ENCODE measurements at places on chromosomes 3 and 15.

- DNase-seq = no peak
These were observed 15.3 kb downstream of the PYDC2 start for GRCh38 chr3:191476066-191476772.

- no peak for DNase-seq
These were observed 7.0 kb downstream of the BHLHE40 start for GRCh38 chr3:4986175-4986781.

- DNase-seq = no peak
These were observed 27.6 kb downstream of the HDAC11 start for GRCh38 chr3:13507570-13508339.

DNA sequence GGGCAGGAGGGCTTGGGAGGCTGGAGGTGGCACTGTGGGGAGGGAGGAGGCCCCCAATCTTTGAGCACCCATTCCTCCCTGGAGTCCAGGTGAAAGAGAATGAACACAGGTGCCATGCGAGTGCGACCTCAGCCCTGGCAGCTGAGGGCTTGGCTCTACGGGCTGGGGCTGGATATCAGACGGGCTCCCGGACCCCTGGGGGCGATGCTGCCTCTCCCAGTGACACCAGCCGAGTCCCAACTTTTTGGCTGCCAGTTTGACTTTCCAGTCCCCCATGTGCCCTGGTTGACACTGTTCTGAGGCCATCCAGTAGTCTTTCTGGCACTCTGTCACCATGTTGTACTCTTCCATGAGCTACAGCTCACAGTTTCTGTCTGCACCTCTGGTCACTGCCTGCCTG is 1.2 kb downstream of the VILL start:
- no peak for DNase-seq

- DNase-seq = no peak
These were observed 248.1 kb upstream of the NR2E3 start for GRCh38 chr15:71562251-71562650.

GRCh38 chr3:46298871-46299607 is 54.9 kb upstream of the CCR2 start:
- DNase-seq = no peak

DNA sequence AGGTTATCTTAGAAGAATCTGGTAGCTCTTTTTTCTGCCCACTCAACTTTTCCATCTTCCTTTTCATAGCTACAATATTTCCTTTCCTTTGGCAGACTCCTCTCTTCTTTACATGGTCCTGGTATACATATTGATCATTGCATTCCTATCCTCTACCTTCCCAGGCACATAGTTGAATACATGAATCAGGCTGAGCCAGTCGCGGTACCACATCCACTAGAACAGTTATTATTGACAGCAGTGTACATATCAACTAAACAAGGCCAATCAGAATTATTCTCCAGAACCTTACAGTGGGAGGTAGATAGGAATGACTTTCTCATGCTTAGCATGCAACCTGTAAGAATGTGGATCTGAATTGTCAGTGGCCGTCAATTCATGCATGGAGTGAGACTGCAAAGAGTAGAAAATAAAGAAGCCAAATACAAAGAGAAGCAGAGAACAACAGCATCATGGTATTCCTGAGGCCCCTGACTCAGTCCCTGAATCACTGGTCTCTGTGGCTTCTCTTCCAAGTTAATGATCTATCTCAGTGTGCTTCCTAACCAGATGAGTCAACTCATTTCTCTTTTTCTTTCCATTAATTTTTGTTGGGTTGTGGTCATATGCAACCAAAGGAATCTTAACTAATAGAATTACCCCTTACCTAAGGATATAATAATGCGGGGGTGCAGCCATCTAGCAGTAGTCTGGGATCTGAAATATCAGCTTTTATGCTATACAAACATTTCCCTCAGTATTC is 60.9 kb upstream of the DCBLD2 start:
- DNase-seq = no peak

DNA sequence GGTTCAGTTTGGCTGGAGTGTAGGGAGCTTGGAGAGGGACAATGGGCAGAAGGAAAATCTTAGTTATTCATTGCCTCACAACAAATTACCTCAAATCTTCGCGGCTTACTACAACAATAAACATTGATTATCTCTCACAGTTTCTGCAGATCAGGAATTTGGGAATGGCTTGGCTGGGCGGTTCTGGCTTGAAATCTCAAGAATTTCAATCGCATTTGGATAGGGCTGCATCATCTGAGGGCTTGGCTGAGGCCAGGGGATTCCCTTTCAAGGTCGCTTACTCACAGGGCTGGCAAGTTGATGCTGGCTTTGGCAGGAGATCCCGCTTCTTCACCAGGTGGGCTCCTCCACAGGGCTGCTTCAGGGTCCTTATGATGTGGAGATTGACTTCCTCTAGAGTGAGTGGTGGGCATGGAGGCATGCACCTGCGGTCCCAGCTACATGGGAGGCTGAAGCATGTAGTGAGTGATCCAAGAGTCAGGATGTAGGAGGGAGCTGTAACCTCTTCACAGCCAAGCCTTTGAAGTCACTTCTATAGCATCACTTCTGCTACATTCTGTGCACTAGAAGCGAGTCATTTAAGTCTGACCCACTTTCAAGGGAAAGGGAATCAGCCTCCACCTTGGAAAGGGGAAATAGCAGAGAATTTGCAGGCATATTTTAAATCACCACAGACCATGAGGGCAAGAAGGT is 63.1 kb downstream of the CDC25A start:
- DNase-seq = no peak

DNA sequence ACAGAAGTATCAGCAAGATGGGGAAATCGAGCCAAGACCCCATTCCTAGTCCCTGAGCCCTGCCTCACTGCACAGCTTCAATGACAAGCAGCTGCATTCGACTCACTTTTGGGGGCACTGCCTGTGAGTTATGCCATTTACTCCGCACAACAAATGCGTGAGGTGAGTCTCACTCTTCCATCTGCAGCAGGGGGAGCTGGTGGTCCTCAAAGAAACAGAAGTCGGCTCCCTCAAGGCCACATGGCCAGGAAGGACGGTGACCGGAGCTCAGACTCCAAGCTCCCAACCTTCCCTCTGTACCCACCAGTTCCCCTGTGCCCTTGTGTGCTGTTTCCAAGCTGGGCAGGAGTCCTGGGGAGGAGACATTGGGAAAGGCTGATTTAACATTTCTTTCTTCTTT is 127.7 kb upstream of the IQSEC1 start:
- DNase-seq = no peak

DNA sequence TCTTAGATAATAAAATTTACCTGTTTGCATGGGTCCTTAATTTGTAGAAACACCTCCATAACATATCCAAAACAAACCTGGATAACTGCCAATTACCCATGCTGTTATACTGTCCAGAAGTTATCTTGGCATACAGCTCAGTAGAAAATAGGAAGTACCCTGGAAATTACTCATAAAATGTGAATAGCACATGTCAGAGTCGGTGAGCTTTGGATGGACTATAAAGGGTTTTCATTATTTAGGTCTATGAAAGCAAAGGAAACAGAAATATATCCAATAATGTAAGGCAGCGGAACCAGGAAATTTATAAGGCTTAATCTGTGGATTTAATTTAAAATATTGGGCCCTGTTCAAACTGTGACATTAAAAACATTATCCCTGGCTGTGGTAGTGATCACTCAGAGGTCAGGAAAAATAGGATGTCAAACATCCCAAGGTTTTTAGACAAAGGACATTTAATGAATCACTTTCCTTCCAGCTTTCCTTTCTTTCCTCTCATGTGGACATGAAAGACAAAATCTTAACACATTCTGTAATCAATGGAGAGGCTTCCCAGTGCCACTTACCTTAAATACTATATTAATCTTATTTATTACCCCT is 459.0 kb upstream of the DPH6 start:
- DNase-seq = no peak

DNA sequence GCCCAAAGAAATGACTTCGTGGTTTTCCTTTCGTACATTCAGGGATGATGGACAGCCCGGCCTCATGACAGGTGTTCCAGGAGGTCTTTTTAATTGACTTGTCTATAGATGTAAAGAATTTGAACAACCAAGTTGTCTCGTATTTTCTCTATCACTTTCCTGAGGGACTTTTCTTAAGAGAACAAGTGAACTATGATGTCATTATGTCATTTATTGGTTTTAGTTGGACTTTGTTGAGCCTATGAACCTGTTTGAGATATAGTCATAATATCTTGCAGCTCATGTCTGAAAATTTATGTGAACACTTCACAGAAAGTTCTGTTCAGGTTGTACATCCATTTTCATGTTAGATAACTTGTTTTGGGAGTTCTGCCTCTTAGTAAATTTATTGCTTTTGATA is 89.2 kb downstream of the RBMS3 start:
- DNase-seq = no peak

DNA sequence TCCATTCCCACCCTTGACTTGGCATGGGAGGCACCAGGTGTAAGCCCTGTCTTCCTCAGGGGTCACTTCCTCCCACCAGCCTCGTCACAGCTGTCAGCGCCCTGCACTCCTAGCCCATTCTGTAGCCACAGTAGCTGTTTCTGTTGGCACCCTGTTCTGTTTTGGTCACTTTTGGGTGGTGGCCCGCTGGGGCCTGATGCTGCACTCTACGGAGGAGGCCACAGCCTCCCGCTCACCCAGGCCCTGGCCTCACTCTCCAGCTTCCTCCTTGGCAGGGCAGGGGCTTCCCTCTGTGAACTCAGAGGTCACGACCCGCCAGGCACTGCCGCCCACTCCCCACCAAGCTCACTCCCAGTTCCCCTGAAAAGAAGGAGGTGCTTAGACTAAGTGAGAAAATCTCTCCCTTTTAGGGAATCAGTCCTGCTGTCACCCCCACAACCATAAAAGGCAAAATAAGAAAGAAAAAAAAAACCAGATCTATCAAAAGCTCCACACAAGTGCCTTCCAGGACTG is 68.4 kb downstream of the MGLL start:
- DNase-seq = no peak

DNA sequence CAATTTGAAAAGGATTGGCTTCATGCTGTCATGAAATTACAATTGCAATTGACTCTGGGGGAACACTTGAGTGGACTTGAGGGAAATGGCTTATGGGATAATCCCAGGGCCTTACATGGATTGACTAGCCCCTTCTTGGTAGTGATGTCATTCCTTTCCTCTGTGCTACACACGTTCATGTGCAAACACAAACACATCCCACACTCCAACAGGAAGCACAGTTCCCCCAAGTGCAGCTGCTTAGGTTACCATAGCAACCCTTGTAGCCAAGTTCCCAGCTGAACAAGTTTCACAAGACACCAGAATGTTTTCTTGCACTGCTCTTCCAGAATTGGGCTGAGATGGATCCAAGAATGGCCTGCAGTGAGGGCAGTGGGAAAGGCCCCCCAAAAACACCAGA is 217.0 kb downstream of the ZNF621 start:
- DNase-seq = no peak

- DNase-seq = no peak
These were observed 32.5 kb upstream of the TM4SF4 start for GRCh38 chr3:149442043-149442442.

DNA sequence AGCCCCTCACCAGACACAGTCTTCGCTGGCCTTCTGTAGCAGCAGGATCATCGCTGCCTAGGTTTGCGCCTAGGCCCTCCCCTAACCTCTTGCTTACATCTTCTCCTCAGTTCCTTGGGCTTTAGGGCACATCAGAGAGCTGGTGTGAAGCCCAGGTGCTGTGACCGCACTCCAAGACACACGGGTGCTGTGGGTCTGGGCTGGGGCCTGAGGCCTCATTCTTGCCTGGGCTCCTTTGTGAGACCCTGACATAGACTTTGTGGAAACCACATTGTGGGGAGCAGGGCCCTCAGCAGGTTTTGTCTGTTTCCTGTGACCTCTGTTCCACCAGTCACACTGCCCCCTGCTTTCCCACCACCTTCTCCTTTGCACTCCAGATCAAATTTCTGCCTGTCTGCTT is 8.0 kb downstream of the AMIGO3 start:
- DNase-seq = no peak

DNA sequence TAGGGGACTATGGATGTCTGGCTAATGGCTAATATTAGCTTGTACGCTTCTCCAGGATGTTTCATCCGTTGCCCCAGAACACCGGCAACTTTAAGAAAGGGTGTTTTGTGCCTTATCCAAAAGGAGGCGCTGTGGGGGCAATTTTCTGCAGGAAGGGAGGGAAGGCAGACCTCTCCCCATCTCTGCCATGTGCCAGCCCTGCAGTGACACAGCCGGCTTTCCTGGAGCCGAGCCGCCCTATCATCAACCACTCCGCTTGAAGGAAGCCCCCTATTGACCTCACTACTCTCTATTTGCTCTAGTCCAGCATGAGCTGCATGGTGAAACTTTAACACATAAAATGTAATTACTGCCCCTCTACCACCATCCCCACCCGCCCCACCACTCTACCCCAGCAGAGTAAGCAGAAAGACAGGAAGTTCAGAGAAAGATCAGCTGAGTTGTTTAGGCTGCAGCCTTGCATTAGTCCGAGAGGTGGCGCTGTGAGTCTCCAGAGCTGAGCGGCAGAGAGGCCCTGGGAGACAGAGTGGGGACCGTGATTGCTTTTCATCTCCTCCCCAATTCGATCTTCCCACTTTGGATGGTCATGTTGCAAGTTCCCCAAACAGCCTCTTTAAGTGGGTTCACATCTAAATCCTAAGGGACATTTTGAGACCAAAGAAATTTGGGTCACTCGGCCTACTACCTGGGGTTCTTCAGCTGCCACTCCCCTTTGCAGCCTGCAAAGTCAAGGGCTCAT is 24.5 kb upstream of the RAD18 start:
- peak; percentile 56 for DNase-seq

GRCh38 chr15:56930669-56931313 is 12.3 kb downstream of the TCF12 start:
- DNase-seq = no peak

DNA sequence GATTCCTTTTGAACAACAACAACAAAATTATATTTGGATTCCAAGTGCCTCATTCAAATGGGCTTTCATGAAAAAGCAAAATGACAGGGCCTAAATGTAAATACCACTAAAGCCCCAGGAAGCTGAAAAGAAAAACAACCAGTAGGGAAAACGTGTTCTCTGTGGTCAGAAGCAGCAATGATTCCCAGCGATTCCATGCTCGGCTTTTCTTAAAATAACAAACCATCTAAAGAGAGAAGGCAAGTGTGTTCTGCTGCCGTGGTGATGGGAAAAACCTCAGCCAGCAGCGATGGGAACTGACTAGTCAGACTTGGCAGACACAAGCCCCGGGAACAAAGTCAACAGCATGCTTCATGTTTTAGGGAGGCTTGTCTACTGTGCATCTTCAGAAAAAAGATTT is 153.6 kb downstream of the TNIK start:
- DNase-seq = no peak

GRCh38 chr15:81326466-81327212 is 2.7 kb upstream of the STARD5 start:
- DNase-seq = no peak

- no peak for DNase-seq
These were observed 135.6 kb upstream of the WNT5A start for GRCh38 chr3:55622733-55623132.

DNA sequence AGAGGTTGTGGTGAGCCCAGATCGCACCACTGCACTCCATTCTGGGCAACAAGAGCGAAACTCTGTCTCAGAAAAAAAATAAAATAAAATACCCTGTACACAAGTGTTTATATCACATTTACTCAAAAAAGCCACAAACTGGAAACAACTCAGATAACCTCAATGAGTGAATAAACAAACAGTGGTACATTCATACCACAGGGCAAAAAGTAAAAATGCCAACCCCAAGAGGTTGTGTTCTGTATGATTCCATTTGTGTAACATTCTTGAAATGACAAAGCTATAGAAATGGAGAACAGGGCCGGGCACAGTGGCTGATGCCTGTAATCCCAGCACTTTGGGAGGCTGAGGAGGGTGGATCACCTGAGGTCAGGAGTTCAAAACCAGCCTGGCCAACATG is 12.9 kb downstream of the EDC3 start:
- DNase-seq = no peak

Data from CD4-positive, alpha-beta T cell treated with Interleukin-10 for 1 hour (primary cell).